Karpas-422 (cell line): ENCODE measurements at places on chromosomes 6 and 20. TPM values are rescaled to one million over a fixed set of nuclear protein-coding genes. Genes with fewer than 3 reads are reported as not detected.
A peak's percentile ranks its signal among the peaks of the same experiment; 100 is the strongest.

GRCh38 chr6:33786736-33787135 lies 2.2 kb downstream of the LEMD2 start:
- peaks cover 22% of the 10 kb centered on the region; the same call in 1 of the 2 replicates for H3K36me3 ChIP-seq
- no peak overlapping the region for H3K27ac ChIP-seq
- no peaks in the 10 kb centered on the region for H3K27me3 ChIP-seq
- H3K4me3 ChIP-seq: no peak overlapping the region; the same call in 1 of the 2 replicates
- H3K4me1 ChIP-seq: peaks cover 26% of the 10 kb centered on the region

DNA sequence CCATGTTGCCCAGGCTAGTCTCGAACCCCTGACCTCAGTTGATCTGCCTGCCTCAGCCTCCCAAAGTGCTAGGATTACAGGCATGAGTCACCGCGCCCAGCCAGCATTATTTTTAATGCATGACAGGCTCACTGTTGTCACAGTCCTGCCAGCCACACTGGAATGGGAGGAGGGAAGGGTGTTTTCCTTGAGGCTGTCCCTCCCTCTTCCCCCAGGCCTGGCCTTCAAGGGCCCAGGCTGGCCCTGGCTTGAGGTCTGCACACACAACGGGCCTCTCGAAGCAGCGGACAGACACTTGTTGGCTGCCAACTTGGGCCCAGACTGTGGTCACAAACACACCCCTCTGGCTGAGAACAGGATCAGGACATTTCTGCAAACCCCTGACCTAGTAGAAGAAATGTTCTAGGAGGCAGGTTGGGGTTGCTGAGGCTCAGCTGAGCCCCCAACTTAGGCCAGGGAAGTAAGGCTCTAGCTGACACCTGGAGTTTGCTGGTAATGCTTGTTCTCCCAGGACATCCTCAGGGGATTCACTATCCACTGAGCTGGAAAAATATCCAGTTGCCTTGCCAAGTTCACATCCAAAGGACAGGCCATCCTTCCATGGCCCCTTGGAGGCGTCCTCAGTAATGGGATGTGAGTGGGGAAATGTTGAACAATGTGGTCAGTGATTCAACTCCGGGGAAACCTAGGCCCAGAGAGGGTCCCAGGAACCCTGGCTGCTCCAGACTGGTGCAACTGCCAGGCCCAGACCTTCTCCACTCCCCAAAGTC lies 9.9 kb downstream of the SNTA1 start:
- no peak overlapping the region for H3K27ac ChIP-seq
- no peaks in the 10 kb centered on the region for H3K27me3 ChIP-seq
- no peak for DNase-seq
- peaks cover 5% of the 10 kb centered on the region for H3K4me1 ChIP-seq

Gene CYP39A1
- total RNA-seq: 8.2 and 15.4 TPM in 2 replicates

Gene WFDC11
- not detected in 2 replicates for total RNA-seq

- no peak overlapping the region for H3K4me3 ChIP-seq
- DNase-seq: peak; percentile 44
- no peak overlapping the region for H3K27ac ChIP-seq
- no peaks in the 10 kb centered on the region for H3K36me3 ChIP-seq
- peaks cover 10% of the 10 kb centered on the region for H3K4me1 ChIP-seq
Observed at GRCh38 chr6:21037453-21037852, 503.2 kb downstream of the CDKAL1 start.

- no peak overlapping the region for H3K27ac ChIP-seq
- H3K36me3 ChIP-seq: no peaks in the 10 kb centered on the region
- no peak overlapping the region for H3K4me3 ChIP-seq
- H3K27me3 ChIP-seq: no peaks in the 10 kb centered on the region
Observed at GRCh38 chr20:37537505-37537904, 9.8 kb upstream of the BLCAP start.
